Prostate gland (tissue), 2 donors: ENCODE measurements at places on chromosomes 12 and 14. TPM values are rescaled to one million over a fixed set of nuclear protein-coding genes. Genes with fewer than 3 reads are reported as not detected.
A peak's percentile ranks its signal among the peaks of the same experiment; 100 is the strongest.

STYK1 gene
- total RNA-seq = 39.7 TPM

MYH6 gene
- not detected for total RNA-seq

GALNT6 gene
- total RNA-seq = 4.6 TPM

FGF23 gene
- total RNA-seq = not detected

CTDSP2 gene
- total RNA-seq = 159 TPM

RNF212B gene
- total RNA-seq = 21.1 TPM

TSPAN11 gene
- total RNA-seq = 4.1 TPM

TAS2R46 gene
- 2.0 TPM for total RNA-seq

BBOF1 gene
- 5.9 TPM for total RNA-seq

GPX2 gene
- 55.0 TPM for total RNA-seq

ALG10B gene
- total RNA-seq = 4.2 TPM

LTB4R gene
- total RNA-seq = 11.8 TPM

GRCh38 chr14:99157676-99158075 is 114.3 kb downstream of the BCL11B start:
- H3K27ac ChIP-seq = no peak overlapping the region
- H3K4me1 ChIP-seq = no peaks in the 10 kb centered on the region
- no peak for DNase-seq
- H3K27me3 ChIP-seq = no peaks in the 10 kb centered on the region
- no peak overlapping the region for H3K4me3 ChIP-seq

GRCh38 chr14:96126339-96126782 is 78.3 kb upstream of the BDKRB2 start:
- H3K27me3 ChIP-seq = no peaks in the 10 kb centered on the region
- H3K36me3 ChIP-seq = no peaks in the 10 kb centered on the region
- no peak overlapping the region for H3K27ac ChIP-seq
- H3K4me3 ChIP-seq = no peak overlapping the region
- H3K4me1 ChIP-seq = no peaks in the 10 kb centered on the region

- H3K27ac ChIP-seq = no peak overlapping the region
- no peaks in the 10 kb centered on the region for H3K36me3 ChIP-seq
- no peaks in the 10 kb centered on the region for H3K4me1 ChIP-seq
- no peak overlapping the region for H3K4me3 ChIP-seq
Observed at GRCh38 chr12:65430571-65431306, 152.3 kb downstream of the MSRB3 start.

DNA sequence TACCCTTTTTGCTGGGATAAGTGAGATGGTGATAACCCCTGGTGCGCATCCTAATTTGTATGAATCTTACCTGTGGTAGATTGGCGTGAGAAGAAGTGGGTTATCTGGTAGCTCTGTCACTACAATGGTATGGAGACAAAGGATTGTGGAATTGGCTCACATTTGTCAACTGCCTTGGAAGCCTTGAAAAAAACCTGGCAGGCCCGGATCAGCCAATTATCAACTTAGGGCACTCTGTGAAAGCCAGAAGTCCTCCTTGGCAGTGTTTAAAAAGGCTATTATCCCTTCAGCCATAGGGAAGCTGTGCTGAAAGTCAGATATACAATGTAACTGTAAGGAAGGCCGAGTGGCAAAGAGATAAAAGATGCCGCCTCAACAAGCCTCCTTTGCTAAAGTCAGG is 56.5 kb downstream of the WASHC3 start:
- DNase-seq = no peak
- no peaks in the 10 kb centered on the region for H3K27me3 ChIP-seq
- H3K4me3 ChIP-seq = no peak overlapping the region
- H3K36me3 ChIP-seq = no peaks in the 10 kb centered on the region
- no peak overlapping the region for H3K27ac ChIP-seq

GRCh38 chr12:12983420-12984035 is 16.5 kb downstream of the HEBP1 start:
- H3K27ac ChIP-seq = no peak overlapping the region
- no peaks in the 10 kb centered on the region for H3K27me3 ChIP-seq
- H3K4me1 ChIP-seq = no peaks in the 10 kb centered on the region

GRCh38 chr12:53965281-53966084 is 7.4 kb upstream of the HOXC11 start:
- no peak overlapping the region for H3K27ac ChIP-seq
- peaks cover 57% of the 10 kb centered on the region for H3K27me3 ChIP-seq

GRCh38 chr12:57611108-57611826 is at the start of gene ARHGEF25:
Gene ARHGEF25, plus strand, starts transcription at chr12:57611435. Its CDS starts 460 bp downstream, at chr12:57611895.
- H3K27ac ChIP-seq = peak within 1 kb of the TSS; percentile 82
- DNase-seq = peak; percentile 46
- H3K4me1 ChIP-seq = no peaks in the 10 kb centered on the region
- H3K36me3 ChIP-seq = no peaks in the 10 kb centered on the region

GRCh38 chr14:55351111-55351510 is 60.5 kb downstream of the ATG14 start:
- peaks cover 5% of the 10 kb centered on the region for H3K4me1 ChIP-seq
- H3K27me3 ChIP-seq = no peaks in the 10 kb centered on the region
- H3K27ac ChIP-seq = no peak overlapping the region
- DNase-seq = no peak
- H3K4me3 ChIP-seq = no peak overlapping the region
- no peaks in the 10 kb centered on the region for H3K36me3 ChIP-seq

DNA sequence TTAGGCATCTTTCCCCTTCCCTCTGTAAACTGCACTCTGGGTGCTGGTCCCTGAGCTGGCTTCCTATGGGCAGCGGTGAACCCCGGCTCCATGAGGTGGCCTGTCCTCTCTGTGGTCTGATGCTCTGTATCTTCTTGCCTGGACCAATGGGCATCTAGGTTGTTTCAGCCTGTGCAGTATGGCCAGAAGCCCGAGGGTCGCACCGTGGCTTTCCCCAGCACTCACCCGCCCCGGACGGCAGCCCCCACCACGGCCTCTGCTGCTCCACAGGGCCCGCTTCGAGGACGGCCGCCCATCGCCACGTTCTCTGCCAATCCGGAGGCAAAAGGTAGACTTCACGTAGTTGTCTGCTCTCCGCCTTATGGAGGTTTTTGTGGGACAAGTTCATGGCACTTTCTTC is 70.1 kb downstream of the EP400 start:
- H3K27me3 ChIP-seq = no peaks in the 10 kb centered on the region
- H3K4me3 ChIP-seq = no peak overlapping the region
- H3K4me1 ChIP-seq = no peaks in the 10 kb centered on the region
- no peak for DNase-seq

DNA sequence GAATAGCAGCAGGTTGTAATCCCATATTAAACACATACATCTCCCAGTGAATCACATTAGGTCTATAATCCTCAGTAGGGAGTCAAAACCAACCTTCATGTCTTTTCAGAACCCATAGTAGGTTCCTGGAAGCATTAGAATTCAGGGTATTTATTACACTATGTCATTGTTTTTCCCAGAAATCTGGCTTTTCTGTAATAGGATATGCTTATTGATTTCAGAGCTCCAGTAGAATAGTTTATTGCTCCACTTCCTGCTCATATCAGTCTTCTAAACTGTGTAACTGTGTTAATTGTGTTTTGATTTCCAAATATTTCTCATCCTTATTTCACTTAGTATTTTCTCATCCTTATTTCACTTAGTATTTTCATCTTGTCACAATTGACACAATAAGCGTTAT is 268.0 kb downstream of the CCDC59 start:
- no peak for DNase-seq
- no peaks in the 10 kb centered on the region for H3K27me3 ChIP-seq

- DNase-seq = no peak
- H3K36me3 ChIP-seq = no peaks in the 10 kb centered on the region
- no peak overlapping the region for H3K27ac ChIP-seq
- H3K4me3 ChIP-seq = no peak overlapping the region
- no peaks in the 10 kb centered on the region for H3K4me1 ChIP-seq
Observed at GRCh38 chr12:1872001-1872400, 46.5 kb downstream of the CACNA2D4 start.

- no peaks in the 10 kb centered on the region for H3K4me1 ChIP-seq
- no peak overlapping the region for H3K4me3 ChIP-seq
- no peak overlapping the region for H3K27ac ChIP-seq
- no peak for DNase-seq
Observed at GRCh38 chr12:41293461-41293860, 105.3 kb downstream of the PDZRN4 start.

DNA sequence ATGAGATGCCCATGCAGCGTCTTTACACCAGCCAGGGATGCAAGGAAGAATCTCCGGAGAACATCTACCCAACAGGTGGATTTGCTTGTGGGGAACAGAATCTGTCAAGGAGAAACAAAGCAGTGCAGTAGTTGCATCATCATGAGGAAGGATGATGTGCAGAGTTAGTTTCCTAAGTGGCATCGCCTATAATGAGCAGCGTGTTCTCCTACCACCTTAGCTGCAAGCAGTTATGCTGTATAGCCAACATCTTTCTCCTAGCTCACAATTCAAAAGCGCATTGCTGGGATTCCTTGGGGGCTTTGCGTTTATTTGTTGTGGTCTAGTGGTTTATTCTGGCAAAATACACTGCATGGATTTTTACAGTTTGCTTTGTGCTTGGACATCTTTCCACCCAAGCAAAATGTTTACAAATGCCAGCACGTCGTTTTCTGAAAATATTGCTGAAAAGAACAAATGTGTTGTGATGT is 233.0 kb downstream of the RGS6 start:
- no peak overlapping the region for H3K27ac ChIP-seq
- no peaks in the 10 kb centered on the region for H3K36me3 ChIP-seq
- no peaks in the 10 kb centered on the region for H3K27me3 ChIP-seq
- no peak overlapping the region for H3K4me3 ChIP-seq
- H3K4me1 ChIP-seq = no peaks in the 10 kb centered on the region
- DNase-seq = no peak

DNA sequence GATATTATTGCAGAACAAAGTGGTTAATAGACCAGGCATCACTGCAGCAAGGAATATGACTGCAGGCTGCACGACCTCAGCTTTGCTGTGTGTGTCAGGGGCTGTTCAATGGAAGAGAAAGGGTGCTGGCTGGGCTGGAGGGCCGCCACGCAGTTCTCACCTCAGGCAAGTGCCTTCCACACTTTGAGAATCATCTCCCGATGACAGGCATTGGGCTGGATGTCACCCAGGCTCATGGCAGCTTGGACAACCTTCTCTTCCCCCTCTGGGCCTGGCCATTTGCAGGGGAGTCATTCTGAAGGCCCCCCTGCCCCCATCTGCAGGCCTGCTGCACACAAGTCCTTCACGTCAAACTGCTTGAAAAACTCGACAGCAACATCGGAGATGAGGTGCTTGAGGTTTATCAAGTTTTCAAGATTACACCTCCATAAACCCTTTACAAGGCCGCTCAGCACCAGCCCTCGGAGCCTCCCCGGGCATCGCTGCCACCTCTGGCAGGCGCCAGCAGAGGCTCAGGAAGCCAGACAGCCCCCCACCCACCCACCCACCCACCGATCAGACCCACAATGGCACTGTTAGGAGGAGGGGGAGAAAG is 165.9 kb upstream of the GSC start:
- peaks cover 5% of the 10 kb centered on the region for H3K4me1 ChIP-seq
- H3K4me3 ChIP-seq = no peak overlapping the region
- DNase-seq = no peak
- H3K27me3 ChIP-seq = no peaks in the 10 kb centered on the region
- H3K36me3 ChIP-seq = no peaks in the 10 kb centered on the region

GRCh38 chr12:121132601-121133481 is at the start of gene P2RX7:
Gene P2RX7, plus strand, starts transcription at chr12:121132876. Its CDS starts 95 bp downstream, at chr12:121132971.
- no peaks in the 10 kb centered on the region for H3K4me1 ChIP-seq
- H3K36me3 ChIP-seq = no peaks in the 10 kb centered on the region
- H3K27me3 ChIP-seq = no peaks in the 10 kb centered on the region

DNA sequence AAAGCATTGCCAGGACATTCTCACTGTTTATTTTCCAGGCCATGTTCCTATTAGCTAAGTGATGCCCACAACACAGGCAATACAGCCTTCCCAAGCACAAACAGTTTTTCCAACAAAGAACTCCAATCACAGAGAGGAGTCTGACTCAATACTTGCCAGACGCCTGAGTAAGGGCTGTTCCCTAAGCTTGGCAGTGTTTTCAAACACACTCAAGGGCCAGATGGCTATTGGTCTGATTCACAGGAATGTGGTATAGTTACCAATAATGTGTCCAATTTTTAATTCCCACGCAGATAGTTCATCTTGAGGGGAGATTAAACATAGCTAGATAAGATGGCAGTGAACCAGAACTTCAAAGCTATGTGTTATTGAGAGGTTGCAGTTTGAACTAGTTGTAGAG is 381.0 kb downstream of the SNAPC1 start:
- H3K36me3 ChIP-seq = no peaks in the 10 kb centered on the region
- DNase-seq = no peak
- H3K4me1 ChIP-seq = no peaks in the 10 kb centered on the region
- H3K27me3 ChIP-seq = no peaks in the 10 kb centered on the region

- H3K27me3 ChIP-seq = no peaks in the 10 kb centered on the region
- DNase-seq = no peak
- no peaks in the 10 kb centered on the region for H3K36me3 ChIP-seq
- no peak overlapping the region for H3K4me3 ChIP-seq
- H3K27ac ChIP-seq = no peak overlapping the region
Observed at GRCh38 chr12:123062681-123063486, 82.4 kb downstream of the ARL6IP4 start.

- no peak for DNase-seq
- H3K27ac ChIP-seq = no peak overlapping the region
- H3K4me3 ChIP-seq = no peak overlapping the region
- peaks cover 7% of the 10 kb centered on the region for H3K4me1 ChIP-seq
- H3K36me3 ChIP-seq = no peaks in the 10 kb centered on the region
Observed at GRCh38 chr12:116691636-116692035, 46.2 kb downstream of the SPRING1 start.

- no peaks in the 10 kb centered on the region for H3K27me3 ChIP-seq
- no peak overlapping the region for H3K4me3 ChIP-seq
- H3K36me3 ChIP-seq = no peaks in the 10 kb centered on the region
- no peaks in the 10 kb centered on the region for H3K4me1 ChIP-seq
Observed at GRCh38 chr12:89080793-89081465, 271.4 kb downstream of the DUSP6 start.

DNA sequence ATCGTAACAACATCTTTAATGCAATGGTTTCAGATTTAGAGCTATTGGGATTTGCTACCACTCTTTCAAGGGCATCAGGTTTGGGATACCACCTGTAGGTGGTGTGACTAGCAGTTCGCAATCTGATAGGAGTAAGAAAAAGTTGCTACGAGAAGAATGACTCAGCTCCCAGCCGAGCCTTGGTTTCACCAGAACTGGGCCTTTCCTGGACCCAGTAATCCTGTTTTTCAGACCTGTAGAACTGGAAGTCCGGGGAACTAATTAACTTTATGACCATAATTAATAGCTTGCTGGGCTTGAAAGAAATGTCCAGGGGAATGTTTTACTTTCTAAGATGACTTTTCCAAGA is 770 bp downstream of the ABHD4 start:
- no peaks in the 10 kb centered on the region for H3K27me3 ChIP-seq
- peak; percentile 67 for DNase-seq
- peak overlapping the region; percentile 72 for H3K4me3 ChIP-seq
- peaks cover 4% of the 10 kb centered on the region for H3K36me3 ChIP-seq
- peak overlapping the region; percentile 95 for H3K27ac ChIP-seq

- H3K4me3 ChIP-seq = no peak overlapping the region
- H3K36me3 ChIP-seq = no peaks in the 10 kb centered on the region
- H3K27me3 ChIP-seq = no peaks in the 10 kb centered on the region
- H3K4me1 ChIP-seq = no peaks in the 10 kb centered on the region
- DNase-seq = no peak
- H3K27ac ChIP-seq = no peak overlapping the region
Observed at GRCh38 chr12:100427078-100427477, 46.6 kb upstream of the NR1H4 start.

- no peak overlapping the region for H3K4me3 ChIP-seq
- H3K27me3 ChIP-seq = no peaks in the 10 kb centered on the region
- no peaks in the 10 kb centered on the region for H3K36me3 ChIP-seq
- no peaks in the 10 kb centered on the region for H3K4me1 ChIP-seq
Observed at GRCh38 chr12:63764481-63764880, 15.2 kb upstream of the RXYLT1 start.
